ENCODE measurements at places on chromosomes 7 and 10.

DNA sequence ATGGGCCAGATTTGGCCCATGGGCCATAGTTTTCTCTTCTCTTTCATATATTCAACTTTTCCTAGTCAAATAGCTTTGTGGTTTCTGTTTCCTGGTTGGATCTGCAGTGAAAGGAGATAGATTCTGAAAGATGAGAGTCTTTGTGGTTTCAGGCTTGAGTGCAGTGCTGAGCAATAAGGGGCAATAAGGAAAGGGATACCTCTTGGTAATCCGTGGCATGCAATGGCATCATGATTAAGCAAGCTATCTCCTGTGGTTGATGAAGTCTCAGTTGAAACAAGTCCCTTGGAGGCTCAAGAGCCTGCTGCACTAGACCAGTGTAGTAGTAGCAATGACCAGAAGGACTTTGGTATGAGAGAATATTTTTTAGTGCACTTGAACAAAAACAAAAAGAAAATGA, 187.7 kb upstream of the CNTNAP2 start:
- H3K27ac ChIP-seq = no peak overlapping the region
- no peaks in the 10 kb centered on the region for H3K4me1 ChIP-seq
- H3K4me3 ChIP-seq = no peak overlapping the region
- H3K36me3 ChIP-seq = no peaks in the 10 kb centered on the region

DNA sequence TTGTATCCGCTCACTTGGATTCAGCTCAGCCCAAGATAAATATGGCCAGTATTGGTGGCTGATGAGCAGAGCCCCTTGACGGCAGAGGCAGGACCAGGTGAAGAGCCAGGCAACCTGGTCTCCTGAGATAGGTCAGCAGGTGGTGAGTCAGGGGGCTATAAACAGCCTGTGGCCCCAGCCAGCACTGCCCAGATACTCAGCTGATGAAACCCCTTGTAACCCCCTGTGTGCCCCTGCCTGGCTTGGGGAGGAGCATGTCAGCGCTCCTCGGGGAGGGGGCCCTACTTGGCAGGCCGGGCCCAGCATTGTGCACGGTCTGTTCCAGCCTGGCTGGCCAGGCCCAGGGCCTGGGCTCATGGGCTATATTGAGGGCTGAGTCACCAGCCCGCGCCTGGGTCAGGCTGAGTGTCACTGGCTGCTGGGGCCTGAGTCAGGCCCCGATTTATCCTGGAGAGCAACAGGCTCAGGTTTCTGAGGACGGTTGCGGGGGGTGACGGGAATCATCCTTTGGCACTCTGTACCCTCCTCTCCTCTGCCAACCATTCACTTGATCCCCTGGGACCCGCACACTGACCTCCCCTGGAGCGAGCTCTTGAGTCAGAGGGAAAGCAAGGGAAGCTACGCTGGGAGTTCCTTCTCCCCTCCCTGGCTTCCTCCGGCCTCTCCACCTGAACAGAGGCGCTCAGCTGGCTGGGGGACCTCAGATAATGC, 2.8 kb upstream of the FLNC start:
- no peaks in the 10 kb centered on the region for H3K27me3 ChIP-seq
- H3K4me1 ChIP-seq = peaks cover 17% of the 10 kb centered on the region
- H3K27ac ChIP-seq = no peak overlapping the region
- H3K36me3 ChIP-seq = no peaks in the 10 kb centered on the region
- H3K4me3 ChIP-seq = no peak overlapping the region

GRCh38 chr10:22228167-22228938, 10.5 kb upstream of the EBLN1 start:
- H3K27ac ChIP-seq = peak overlapping the region; percentile 95
- H3K4me1 ChIP-seq = no peaks in the 10 kb centered on the region
- H3K27me3 ChIP-seq = no peaks in the 10 kb centered on the region
- H3K36me3 ChIP-seq = no peaks in the 10 kb centered on the region
- DNase-seq = no peak

DNA sequence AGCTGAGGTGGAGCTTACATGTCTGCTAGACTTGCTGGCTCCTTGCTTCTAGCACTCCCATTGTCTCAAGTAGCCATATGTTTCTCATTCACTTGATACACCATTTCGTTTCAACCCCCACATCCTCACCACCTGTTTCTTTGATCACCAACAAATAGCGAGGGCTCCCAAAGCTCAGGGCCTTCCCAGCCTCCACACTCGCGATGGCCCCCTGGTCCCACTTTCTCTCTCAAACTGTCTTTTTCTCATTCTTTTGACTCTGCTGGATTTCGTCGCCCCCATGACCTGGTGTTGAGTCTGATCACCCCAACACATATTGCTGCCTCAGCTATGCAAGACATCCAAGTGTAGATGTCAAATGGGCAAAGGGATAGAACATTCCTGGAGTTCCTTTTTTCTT, 26.0 kb upstream of the SMNDC1 start:
- no peaks in the 10 kb centered on the region for H3K4me1 ChIP-seq
- no peaks in the 10 kb centered on the region for H3K36me3 ChIP-seq
- no peak overlapping the region for H3K4me3 ChIP-seq

DNA sequence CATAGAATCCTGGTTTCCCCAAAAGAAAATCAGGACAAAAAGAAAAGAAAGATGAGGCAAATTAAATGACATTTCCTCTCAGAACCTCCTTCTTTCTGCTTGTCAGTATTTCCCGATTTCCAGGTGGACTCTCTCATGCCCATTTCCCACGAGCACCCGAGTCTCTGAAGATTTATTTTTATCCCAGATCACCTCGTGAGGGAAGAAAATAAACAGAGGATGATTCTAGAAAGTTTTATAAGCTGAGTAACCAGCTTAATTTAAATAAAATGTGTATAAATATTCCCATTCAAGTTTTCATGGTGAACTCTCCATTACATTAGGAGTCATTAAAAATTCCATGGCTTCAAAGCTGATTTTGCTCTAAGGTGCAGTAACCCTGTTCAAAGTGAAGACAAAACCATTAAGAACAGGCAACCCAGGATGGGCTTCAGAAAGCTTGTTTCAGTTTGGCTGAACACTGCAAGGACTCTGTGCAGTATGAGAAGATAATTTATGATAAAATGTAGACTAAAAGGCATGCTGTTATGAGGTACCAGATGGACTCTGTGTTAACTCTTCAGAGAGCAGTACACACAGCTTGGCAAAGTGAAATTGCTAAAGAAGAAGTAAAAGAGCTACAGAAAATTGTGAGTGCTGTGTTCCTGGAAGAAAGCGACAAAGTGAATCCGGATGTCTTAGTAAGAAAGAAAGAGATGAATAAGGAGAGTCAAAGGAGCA, 521.3 kb upstream of the LRRN3 start:
- no peak overlapping the region for H3K27ac ChIP-seq
- no peaks in the 10 kb centered on the region for H3K27me3 ChIP-seq
- no peak overlapping the region for H3K4me3 ChIP-seq
- no peak for DNase-seq
- H3K4me1 ChIP-seq = no peaks in the 10 kb centered on the region

- no peaks in the 10 kb centered on the region for H3K4me1 ChIP-seq
- no peak overlapping the region for H3K4me3 ChIP-seq
- no peak overlapping the region for H3K27ac ChIP-seq
- no peaks in the 10 kb centered on the region for H3K27me3 ChIP-seq
- DNase-seq = no peak
These were observed 116.5 kb upstream of the TNS3 start for GRCh38 chr7:47698386-47698785.

GRCh38 chr7:22442882-22443369, 57.1 kb downstream of the STEAP1B start:
- no peak overlapping the region for H3K27ac ChIP-seq
- no peaks in the 10 kb centered on the region for H3K4me1 ChIP-seq
- DNase-seq = no peak
- no peaks in the 10 kb centered on the region for H3K36me3 ChIP-seq

GRCh38 chr7:111470998-111471397, 91.3 kb downstream of the IMMP2L start:
- no peaks in the 10 kb centered on the region for H3K36me3 ChIP-seq
- no peak overlapping the region for H3K27ac ChIP-seq
- H3K27me3 ChIP-seq = no peaks in the 10 kb centered on the region
- DNase-seq = no peak

DNA sequence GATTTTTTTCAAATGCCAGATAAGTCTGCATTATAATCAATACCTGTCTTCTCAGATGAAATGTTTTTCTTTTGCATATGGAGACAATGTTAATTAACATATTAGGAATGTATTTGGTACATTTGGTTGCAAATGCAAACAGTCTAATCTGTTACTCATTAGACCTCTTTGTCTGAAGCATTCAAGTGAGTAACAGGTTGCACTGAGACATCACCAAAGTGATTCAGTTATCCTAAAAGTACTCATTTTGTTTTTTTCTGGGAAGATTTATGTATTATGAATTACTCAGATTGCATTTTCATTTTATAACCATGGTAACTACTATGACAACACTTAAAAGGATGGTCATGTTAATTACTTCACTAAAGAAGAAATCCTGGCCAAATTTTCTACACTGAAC, 513.6 kb downstream of the HTR7 start:
- no peaks in the 10 kb centered on the region for H3K4me1 ChIP-seq
- H3K4me3 ChIP-seq = no peak overlapping the region

GRCh38 chr7:1124816-1125602, 35.0 kb downstream of the ZFAND2A start:
- peaks cover 10% of the 10 kb centered on the region for H3K4me1 ChIP-seq
- H3K27ac ChIP-seq = no peak overlapping the region
- no peak for DNase-seq
- no peaks in the 10 kb centered on the region for H3K36me3 ChIP-seq

GRCh38 chr10:126049759-126050700, 153.7 kb downstream of the FANK1 start:
- H3K27me3 ChIP-seq = no peaks in the 10 kb centered on the region
- H3K36me3 ChIP-seq = no peaks in the 10 kb centered on the region
- H3K4me3 ChIP-seq = no peak overlapping the region
- peaks cover 5% of the 10 kb centered on the region for H3K4me1 ChIP-seq
- no peak for DNase-seq

- H3K27ac ChIP-seq = no peak overlapping the region
- no peak for DNase-seq
- no peak overlapping the region for H3K4me3 ChIP-seq
- peaks cover 24% of the 10 kb centered on the region for H3K4me1 ChIP-seq
These were observed 47.4 kb downstream of the LRRC4 start for GRCh38 chr7:127983804-127984332.

DNA sequence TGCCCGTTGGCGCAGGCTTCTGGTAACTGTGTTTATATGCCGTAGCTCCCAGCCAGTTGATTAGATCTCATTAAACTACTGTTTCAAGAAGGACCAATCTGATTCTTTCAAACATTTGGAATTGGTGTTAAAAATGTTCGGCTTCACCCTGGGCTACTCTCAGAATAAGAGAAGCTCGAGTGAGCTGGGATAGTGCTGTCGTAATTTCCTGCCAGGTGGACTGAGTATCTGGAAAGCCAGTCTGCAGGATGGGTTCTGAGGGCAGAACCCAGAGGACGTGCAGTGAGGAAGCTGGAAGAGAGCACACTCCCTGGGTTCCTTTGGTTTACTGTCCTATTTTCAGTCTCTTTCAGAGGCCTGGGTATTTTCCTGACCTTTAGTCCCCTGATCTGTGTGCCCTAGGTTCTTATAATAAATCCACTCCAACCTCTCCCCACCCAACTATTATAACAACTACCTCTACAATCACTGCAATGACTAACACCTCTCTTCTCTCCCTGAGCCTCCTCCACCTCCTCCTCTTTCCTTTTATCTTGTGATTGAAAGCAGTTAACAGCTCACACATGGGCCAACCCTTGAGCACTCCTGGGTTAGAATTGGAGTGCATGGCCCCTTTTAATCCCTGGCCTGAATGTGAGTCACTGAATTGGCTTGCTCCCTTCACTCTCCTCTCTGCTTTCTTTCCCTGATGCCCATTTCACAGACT, 63.0 kb downstream of the AOAH start:
- no peak overlapping the region for H3K4me3 ChIP-seq
- no peaks in the 10 kb centered on the region for H3K36me3 ChIP-seq
- H3K4me1 ChIP-seq = peaks cover 11% of the 10 kb centered on the region
- no peak overlapping the region for H3K27ac ChIP-seq
- no peak for DNase-seq

DNA sequence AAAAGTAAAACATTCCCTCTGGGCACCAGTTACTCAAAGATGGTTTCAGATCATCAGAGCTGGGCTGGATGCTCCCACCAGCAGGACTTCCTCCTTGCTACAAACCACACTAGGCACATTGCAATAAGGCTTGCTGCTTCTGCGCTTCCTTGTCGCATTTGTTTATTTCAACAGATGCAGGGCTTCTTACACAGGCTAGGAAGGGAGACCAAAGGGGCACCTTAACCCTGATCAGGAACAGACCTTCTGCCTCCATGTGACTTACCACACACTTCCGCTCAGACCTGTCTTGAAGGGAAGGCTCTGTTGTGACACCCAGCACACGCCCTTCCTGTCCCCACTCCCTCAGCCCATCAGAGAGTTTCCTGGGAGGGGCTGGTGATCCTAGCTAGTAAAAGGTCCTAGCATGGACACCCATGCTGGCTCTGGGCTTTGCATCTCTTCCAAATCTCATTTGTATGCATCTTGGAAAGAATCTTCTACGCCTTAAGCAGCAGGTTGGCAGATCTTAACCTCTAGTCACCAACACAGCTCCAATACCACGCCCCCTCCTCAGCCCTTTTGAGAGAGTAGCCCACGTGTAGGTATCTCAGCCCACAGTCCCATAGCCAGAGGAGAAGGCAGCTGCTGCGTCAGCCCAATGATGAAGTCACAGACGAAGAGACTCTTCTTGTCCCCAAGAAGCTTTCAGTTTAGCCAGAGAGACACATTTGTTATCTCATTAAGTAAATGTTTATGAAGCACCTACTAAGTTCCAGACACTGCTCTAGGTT, 47.1 kb upstream of the SVIL start:
- H3K27ac ChIP-seq = no peak overlapping the region
- DNase-seq = peak; percentile 22
- no peaks in the 10 kb centered on the region for H3K27me3 ChIP-seq

DNA sequence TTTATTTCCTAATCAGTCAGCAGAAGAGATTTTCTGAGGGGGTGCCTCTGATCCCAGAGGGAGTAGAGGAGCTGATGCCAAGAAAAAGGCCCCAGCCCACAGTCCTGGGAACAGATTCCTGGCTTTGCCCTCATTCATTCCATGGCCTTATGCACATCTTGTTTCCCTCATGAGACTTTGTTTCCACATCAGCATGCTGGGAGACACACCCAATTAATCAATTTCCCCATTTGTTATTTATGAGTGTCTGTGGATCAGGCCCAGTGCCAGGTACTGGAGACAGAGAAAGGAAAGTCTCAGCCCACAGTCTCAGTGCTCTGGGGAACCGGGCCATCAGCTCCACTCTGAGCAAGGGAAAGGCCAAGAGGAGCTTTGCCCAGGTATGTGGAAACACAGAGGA, 496.2 kb upstream of the ZMIZ1 start:
- no peaks in the 10 kb centered on the region for H3K36me3 ChIP-seq
- H3K4me3 ChIP-seq = no peak overlapping the region
- H3K27ac ChIP-seq = no peak overlapping the region
- peaks cover 35% of the 10 kb centered on the region for H3K4me1 ChIP-seq
- no peaks in the 10 kb centered on the region for H3K27me3 ChIP-seq
- peak; percentile 71 for DNase-seq

DNA sequence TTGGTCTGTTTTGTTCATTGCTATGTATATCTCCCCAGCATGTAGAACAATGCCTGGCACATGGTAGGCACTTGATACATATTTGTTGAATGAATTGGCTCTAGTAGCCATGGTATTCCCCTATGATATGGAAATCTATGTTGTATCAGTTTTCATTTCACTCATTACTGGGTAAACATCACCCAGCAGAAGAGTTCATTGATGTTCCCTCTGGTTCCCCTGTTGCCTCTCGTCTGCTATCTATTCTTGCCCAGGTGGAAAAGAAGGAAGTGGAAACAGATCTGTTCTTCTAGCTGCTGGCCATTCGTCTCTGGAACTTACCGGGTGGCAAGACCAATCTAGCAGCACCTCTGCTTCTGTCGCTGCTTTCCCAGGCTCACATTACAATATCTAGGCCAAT, 71.5 kb downstream of the LRRC4 start:
- no peak overlapping the region for H3K4me3 ChIP-seq
- peaks cover 2% of the 10 kb centered on the region for H3K4me1 ChIP-seq
- H3K27ac ChIP-seq = no peak overlapping the region
- H3K27me3 ChIP-seq = no peaks in the 10 kb centered on the region
- no peak for DNase-seq
